ENCODE measurements at places on chromosomes 1 and 21.

GRCh38 chr1:224256640-224257039 lies 73.3 kb downstream of the NVL start:
- DNase-seq = no peak

GRCh38 chr1:65764052-65764451 lies 28.6 kb upstream of the PDE4B start:
- no peak for DNase-seq

DNA sequence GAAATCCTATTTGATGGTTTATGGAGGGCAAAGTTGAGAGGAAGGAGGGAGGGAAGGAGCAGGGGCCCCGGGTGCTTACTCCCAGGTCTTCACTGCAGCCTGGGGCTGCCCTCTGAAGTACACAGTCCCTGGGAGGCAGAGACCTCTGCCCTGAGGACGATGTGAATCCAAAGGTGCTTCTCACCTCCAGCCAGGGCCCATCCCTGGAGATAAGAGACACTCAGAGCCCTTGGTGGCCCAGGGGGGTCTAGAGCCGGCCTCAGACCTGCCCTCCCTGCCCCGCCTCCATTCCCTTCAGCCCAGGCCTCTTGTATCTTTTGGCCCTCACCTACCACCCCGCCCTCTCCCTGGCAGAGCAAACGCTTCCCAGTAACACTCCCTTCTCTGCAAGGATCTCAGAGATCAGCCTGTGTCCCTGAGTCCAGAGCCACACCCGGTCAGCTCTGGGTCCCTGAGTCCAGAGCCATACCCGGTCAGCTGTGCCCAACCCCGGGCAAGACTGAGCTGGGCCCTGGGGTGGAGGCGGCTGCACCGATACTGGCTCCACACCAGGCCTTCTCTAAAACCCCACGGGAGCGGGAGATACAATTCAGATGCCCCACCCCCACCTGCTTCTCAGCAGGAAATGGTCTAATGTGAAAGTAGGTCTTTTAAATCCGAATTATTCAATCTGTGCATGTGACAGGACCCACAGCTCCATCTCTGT lies 3.6 kb upstream of the GNB1 start:
- DNase-seq = peak; percentile 42

DNA sequence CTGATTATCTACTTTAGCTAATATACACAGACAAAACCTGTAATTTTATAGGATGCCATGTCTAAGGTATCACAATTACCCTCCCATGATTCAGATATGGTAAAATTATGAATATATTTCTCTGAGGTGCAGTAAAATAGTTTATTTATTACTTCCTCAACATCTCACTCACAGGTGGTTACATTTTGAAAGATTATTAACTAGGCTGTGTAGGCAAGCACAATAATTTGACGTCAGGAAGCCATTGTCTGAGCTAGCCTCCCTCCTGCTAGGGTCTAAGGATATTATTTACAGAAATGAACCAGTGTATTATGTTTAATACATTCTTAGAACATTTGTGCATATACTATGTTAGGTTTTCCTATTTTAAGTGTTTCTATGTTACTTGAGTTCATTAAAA lies 69.9 kb upstream of the ADGRL2 start:
- no peak for DNase-seq

GRCh38 chr1:212152308-212152693 lies 116.8 kb downstream of the DTL start:
- DNase-seq = no peak

GRCh38 chr1:218507355-218508002 lies 162.3 kb downstream of the TGFB2 start:
- DNase-seq = no peak

- no peak for DNase-seq
These were observed 97.6 kb downstream of the PIK3R3 start for GRCh38 chr1:46034601-46035516.

DNA sequence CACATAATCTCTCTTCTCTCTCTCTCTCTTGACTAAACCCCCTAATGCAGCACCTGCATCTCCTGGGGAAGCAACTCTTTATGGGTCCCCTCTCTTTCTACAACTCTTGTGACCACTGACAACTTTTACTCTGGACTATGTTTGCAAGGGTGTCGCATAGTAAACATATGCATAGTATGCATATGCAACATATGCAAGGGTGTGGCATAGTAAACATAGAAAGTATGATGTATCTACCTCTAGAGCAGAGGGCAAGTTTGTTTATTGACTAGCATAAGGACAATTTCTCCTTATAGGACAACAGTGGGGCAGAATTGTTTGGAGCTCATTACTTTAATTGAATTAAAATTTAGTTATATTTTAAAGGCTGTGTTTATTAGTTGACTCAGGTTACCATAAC lies 462.5 kb downstream of the AMY1C start:
- no peak for DNase-seq

DNA sequence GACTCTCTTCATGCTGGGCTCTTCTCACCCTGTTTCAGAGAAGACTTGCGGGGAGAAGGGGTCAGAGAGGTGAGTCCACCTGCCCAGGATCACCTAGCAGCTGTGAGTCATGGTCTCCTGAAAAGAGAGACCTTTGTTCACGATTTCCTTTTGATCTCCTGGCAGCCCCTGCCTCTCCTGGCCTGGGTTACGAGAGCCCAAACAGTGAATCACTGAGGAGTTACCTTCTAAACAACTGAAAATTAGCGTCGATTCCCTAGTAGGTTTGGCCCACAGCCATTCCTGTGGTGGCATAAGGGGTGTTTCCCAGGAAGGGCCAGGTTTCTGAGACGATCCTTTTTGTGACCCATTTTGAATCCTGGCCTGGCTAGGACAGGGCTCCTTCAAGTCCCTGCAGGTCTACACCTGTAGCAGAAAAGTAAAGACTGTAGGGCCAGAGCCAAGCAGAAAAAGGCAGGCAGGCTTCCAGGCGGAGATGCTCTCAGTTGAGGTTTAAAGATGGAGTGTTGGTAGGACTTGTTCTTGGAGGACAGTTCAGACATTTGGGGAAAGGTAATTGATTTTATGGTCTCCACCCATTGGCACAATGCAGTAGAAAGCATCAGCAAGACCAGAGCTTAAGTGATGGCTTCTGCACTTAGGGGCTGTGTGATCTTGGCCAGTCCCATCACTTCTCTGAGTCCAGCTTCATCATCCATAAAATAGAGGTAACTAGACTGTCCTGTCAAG lies 2.1 kb upstream of the PLA2G2E start:
- no peak for DNase-seq

DNA sequence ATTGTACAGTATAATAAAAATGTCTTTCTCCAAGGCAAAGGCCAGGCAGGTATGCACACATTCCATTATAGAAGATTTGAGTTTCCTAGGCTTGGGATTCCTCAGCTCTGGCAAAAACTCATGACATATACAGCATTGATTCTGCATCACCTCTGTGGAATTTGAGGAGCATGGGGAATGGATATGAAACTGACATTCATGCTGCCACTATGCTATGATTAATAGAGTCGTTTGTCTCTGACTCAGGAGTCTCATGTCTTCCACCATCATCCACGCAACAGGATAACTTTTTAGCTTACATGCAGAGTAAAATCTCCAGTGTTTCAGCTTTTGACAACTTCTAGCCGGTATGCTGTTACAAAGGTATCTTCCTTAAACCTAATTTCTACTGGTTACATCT lies 49.8 kb upstream of the ADORA3 start:
- DNase-seq = no peak

- DNase-seq = no peak
These were observed 236.0 kb downstream of the RRAGC start for GRCh38 chr1:38623529-38623928.

GRCh38 chr1:236618507-236618906 lies 14.2 kb upstream of the HEATR1 start:
- DNase-seq = no peak

DNA sequence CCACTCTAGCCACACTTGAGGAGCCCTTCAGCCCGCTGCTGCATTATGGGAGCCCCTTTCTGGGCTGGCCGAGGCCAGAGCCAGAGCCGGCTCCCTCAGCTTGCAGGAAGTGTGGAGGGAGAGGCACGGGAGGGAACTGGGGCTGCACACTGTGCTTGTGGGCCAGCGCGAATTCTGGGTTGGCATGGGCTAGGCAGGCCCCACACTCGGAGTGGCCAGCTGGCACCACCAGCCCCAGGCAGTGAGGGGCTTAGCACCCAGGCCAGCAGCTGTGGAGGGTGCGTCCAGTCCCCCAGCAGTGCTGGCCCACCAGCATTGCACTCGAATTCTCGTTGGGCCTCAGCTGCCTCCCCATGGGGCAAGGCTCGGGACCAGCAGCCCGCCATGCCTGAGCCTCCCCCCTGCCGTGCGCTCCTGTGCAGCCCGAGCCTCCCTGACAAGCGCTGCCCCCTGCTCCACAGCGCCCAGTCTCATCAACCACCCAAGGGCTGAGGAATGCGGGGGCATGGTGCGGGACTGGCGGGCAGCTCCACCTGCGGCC lies 785.9 kb upstream of the TPTE start:
- no peak for DNase-seq

DNA sequence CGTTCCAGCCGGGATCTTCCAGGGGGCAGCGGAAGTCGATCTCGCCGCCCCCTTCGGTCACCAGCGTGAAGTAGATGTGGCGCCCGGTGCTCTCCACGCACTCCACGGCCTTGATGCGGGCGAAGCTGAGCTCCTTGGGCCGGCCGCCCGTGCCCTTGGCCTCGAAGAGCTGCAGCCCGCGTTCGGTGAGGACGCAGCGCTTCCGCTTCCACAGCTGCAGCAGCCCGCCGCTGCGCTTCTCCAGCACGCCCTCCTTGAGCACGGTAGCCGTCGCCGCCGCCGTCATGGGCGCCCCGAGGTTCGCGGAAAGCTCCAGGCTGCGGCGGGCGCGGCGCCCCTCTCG lies 516 bp downstream of the PHLDA3 start:
- DNase-seq = no peak

DNA sequence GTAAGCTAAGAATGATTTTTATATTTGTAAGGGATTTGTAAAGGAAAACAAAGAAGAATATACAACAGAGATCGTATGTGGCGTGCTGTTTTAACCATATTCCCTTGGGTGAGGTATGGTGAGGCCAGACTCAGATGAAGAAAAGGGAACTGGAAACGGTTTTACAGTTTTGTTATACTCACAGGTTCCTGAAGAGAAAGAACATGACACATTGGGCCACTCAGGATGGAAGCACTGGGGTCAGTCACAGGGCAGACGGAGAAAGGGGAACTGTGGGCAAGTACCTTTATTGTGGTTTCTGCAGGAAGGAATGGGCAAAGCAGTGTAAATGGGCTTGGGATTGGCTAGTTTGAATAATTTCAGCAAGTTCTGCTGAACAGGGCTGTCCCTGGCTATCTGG lies 177.4 kb downstream of the LBR start:
- DNase-seq = no peak

GRCh38 chr1:235050911-235051360 lies 77.7 kb downstream of the TOMM20 start:
- no peak for DNase-seq

GRCh38 chr1:93042187-93043056 lies 36.7 kb upstream of the MTF2 start:
- no peak for DNase-seq

- no peak for DNase-seq
These were observed 32.5 kb downstream of the RGS13 start for GRCh38 chr1:192668409-192668983.

DNA sequence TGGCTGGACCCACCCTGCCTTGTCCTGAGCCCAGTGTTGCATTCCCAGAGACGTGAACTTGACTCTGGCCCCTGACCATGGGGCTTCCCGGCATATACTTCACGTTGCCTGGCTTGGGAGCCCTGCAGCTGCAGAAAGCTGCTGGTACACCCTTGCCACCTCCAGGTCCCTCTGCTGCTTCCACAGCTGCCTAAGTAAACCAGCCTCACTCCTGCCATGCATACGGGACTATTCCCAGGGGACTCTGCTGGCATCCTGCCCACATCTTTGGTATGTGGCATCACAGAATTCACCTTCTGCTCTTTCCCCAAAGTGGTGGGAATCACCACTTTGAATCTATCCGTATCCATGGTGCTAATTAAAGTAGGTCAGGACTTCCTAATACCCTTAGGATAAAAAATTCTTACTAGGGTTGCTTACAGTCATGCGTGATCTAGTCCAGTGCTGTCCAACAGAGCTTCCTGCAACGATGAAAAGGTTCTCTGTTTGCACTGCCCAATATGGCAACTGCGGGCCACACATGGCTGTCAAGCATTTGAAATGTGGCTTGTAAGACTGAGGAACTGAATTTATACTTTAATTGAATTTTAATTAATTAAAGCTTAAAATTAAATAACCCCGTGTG lies 203.0 kb downstream of the GRIK3 start:
- DNase-seq = no peak

DNA sequence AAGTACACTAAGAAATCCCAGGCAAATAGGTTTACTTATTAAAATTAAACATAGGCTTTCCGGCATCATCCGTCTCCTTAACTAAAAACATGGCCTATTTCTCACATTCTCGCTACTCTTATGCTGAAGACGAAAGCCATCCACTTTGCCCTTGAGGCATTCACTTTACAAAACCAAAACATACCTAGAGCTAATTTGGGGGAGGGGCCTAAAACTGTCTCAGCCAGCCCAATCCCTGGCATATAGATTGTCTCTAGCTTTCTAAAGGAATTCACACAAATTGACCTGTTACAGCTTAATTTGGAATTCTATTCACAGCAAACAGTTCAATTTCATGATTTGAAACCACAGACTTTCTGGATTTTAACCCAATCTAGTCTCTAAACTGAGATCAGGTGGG lies 34.8 kb downstream of the SLC35D1 start:
- DNase-seq = no peak

DNA sequence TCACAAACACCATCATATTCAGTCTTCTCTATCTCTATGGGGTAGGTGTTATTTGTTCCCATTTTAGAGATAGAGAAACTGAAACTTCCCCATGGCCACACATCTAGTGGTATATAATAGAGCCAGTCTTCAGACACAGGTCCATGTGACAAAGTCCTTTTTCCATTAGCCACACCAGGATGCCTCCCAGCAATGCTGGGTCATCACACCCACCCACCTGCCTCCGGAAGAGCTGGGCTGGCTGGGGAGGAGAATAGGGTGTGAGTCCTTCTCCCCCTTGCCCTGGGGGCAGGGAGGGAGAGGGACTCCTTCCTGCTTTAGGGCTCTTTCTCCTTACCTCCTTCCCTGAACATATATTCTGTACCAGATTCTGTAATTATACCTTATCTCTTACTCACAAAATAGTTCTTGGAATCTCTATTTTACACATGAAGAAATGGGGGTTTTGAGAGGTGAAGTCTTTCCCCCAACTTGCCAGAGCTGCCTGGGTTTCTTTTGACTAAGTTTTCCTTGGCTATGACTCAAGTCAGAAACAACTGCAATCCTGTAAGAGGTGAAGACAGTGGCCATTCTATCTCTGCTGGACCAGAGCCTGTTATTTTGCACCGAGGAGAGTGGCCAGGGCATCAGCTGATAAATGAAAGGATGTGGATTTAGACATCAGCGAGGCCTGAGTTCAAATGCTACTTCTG lies 30.0 kb downstream of the SOX13 start:
- peak; percentile 47 for DNase-seq
